HuH-7.5 (cell line): ENCODE measurements at places on chromosomes 1 and 21.
A peak's percentile ranks its signal among the peaks of the same experiment; 100 is the strongest.

DNA sequence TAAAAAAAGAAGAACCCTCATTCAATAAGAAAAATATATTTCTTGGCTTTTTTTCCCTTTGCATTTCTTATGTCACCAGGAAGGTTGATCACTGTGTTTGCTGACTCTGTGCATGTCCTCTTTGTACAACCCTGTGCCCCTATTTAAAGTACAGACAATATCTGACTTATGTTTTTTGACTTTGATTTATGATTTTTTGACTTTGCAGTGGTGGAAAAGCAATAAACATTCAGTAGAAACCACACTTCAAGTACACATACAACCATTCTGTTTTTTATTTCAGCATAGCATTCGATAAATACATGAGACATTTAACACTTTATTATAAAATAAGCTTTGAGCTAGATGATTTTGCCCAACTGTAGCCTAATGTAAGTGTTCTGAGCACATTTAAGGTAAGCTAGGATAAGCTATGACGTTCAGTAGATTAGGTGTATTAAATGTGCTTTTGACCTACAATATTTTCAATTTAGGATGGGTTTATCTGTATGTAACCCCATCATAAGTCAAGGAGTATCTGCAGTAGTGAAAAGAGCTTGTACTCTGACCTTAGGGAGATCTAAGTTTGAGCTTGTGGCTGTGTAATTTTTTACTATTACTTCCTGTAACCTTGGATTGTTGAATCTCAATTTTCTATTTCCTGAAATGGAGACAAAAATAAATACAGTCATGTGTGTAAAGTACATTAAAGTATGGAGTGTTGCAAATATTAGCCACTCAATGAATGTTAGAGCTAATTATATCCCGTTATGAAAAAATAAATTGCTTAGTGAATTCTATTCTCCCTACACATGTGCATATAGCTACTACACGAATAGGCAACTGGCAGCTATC, 1.2 kb downstream of the RNASEL start:
- no peak for DNase-seq

- no peak for DNase-seq
Measured at GRCh38 chr21:15671188-15671587, 58.6 kb upstream of the USP25 start.

DNA sequence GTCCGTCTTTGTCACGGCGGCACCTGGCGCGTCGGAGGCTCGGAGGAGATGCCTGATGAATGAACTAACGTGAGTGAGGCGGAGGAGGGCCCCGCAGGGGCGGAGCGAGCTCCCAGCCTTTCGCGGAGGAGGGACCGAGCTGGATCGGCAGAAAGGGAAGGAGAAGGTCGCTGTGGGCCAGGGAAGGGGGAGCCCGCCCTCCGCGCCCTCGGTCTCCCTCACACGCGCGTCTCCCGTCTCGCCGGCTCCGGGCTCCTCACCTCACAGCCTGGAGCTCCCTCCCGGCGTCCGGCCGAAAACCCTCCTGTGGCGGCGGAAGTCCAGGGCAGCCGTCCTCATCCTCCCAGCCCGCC, 519 bp downstream of the ZNF496 start:
- peak; percentile 94 for DNase-seq

- no peak for DNase-seq
Measured at GRCh38 chr1:216205176-216205575, 218.1 kb downstream of the USH2A start.

DNA sequence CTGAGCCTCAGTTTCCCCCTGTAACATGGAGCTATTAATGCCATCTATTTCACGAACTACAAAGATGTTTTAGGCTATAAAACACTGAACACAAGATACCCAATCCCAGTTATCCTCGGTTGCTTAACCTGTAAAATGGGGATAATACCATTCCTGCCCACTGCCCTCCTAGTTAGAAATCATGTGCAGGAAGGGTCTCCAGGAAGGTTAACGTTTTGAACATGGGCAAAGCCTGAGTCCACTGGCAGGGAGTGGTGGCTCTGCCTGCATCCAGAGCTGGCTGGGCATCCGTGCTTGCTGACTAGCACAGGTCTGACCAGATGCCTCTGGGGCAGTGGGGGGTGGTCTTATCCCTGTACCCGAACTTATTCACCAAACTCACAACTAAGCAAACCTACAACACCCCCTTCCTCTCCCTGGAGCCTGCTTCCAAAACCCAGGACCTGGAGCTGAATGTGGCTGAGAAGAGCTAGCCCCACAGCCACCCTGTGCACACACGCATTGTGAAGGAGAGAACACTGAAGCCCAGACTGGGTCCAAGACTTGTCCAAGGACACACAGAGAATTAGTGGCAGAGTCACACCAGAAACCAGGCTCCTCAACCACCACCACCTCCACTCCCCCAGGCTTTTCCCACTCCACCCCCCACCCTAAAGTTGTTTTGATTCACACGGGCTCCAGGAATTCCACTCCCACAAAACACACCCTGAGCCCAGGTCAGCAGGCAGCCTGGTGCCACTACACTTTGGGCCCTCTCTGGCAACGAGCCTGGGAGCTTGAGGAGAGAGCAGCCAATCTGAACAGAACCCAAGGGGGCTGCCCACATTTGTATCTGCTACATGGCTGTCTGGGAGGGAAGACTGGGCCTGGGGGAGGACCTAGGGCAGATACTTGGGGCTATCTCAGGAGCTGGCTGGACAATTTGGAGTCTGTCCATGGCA, 1.6 kb downstream of the E2F2 start:
- DNase-seq, result no peak

- no peak for DNase-seq
Measured at GRCh38 chr1:212970085-212970484, 19.7 kb downstream of the VASH2 start.

GRCh38 chr1:40872276-40872675, 10.1 kb upstream of the CITED4 start:
- DNase-seq, result no peak

- DNase-seq, result no peak
Measured at GRCh38 chr1:213330281-213330680, 279.2 kb downstream of the RPS6KC1 start.

GRCh38 chr1:244628789-244629188, 24.1 kb upstream of the DESI2 start:
- DNase-seq, result no peak

DNA sequence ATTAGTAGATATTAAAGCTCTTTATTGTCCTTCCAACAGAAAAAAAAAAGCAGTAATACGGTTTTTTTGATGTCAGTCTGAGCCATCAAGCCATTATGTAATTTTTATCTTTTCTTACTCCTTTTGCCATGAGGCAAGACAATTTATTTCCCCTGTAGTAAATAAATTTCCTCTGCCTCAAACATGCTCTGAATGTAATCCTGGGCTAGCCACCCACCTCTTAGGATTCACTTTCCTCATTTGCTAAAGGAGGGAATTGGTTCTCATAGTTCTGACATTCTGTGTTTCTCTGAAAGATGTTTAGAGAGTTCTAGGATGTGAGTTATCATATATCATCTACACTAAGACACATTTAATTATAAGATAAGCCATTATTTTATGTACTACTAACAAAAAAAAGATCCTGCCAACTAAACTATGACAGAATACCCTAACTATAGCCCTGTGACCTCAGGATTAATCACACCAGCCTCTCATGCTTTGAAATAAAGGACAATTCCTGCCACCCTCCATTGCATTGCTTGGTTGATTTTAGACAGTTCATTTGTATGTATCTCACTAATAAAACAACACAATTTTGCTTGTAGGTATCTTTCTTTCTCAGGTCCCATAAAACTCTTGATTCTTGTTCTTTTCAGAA, 34.0 kb upstream of the RAP1A start:
- DNase-seq, result no peak

GRCh38 chr1:54502342-54502741, 45.7 kb upstream of the ACOT11 start:
- no peak for DNase-seq

DNA sequence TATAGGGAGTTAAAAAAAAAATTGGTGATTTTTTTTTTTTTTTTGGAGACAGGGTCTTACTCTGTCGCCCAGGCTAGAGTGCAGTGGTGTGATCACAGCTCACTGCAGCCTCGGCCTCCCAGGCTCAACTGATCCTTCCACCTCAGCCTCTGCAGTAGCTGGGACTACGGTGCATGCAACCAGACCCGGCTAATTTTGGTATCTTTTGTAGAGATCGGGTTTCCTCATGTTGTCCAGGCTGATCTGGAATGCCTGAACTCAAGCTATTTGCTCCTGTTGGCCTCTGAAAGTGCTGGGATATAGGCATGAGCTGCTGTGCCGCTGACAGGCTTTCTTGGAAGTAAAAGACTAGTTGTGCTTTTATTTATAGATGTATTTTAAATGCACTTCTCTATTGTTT, 3.0 kb downstream of the CDC42 start:
- DNase-seq, result no peak

GRCh38 chr1:153951801-153952200, 5.3 kb upstream of the DENND4B start:
- DNase-seq, result no peak

DNA sequence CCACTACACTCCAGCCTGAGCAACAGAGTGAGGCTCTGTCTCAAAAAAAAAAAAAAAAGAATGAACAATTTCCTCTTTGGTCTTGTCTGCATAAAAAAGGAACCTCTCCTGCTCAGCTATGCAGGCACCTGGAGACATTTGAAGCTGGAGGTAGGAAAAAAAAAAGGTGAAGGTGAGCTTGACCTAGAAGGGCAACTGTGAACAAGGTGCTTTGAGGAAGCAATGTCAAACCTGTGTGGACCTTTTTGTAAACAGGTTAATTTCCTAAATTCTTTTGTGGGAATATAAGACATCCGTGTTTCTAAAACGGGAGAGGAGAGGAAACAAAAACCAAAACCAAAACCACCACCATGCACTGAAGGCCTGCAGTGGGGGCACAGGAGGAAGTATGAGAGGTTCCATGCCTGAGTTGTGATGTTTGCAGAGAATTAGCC, 77.5 kb downstream of the SLC45A1 start:
- no peak for DNase-seq

DNA sequence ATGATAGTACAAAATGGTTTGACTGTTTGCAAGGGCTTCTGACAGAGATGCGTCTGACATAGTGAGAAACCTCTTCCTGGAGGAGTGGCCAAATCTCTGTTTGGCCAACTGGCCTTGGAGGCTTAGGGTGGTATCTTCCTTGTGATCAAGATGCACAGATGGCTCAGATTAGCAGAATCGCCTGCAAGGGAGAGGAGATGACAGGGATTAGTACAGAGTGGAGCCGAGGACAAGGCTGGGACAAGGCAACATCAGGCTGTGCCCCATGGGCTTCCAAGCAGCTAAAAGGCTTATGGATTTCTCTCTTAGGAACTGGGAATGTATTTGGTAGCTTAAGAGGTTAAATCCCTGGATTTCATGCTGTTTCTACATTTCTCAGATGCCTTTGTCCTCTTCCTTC, 379.1 kb downstream of the SIPA1L2 start:
- DNase-seq, result no peak

- no peak for DNase-seq
Measured at GRCh38 chr21:46441961-46442498, 16.7 kb upstream of the DIP2A start.

- DNase-seq, result no peak
Measured at GRCh38 chr1:3151456-3151855, 82.5 kb downstream of the PRDM16 start.

- DNase-seq, result no peak
Measured at GRCh38 chr1:46483589-46483988, 6.0 kb upstream of the DMBX1 start.

DNA sequence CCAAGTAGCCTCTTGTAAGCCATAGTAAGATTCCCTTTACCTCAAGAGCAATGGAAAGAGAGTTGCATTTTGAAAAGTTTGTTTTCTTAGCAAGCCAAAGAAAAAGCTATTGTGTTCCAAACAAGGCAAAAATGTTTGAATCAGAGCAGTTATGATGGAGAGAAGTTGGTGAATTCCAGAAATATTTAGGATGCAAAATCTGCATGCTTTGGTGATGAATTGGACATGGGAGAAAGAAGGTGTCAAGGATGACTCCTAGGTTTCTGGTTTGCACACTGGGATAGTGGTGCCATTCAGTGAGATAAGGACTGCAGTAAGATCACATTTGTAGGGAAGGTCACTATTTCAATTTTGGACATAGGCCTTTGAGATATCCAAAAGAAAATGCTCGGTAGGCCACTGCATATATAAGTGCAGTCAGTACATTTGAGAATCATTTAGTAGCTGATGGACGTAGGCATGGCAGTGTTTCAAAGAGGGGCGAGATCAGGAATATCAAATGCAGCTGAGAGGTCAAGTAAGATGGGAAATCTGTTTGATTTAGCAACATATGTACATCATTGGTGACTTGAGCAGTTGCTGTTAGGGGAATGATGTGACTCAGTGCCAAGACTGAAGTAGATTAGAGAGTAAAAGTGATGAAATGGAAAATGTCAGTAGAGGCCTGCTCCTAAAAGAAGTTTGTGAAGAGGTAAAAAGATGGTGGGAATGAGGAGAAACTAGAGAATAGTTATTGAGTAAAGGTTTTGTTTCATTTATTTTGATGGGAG, 33.9 kb upstream of the GPR25 start:
- no peak for DNase-seq

- no peak for DNase-seq
Measured at GRCh38 chr1:51986718-51987117, 3.8 kb downstream of the RAB3B start.

DNA sequence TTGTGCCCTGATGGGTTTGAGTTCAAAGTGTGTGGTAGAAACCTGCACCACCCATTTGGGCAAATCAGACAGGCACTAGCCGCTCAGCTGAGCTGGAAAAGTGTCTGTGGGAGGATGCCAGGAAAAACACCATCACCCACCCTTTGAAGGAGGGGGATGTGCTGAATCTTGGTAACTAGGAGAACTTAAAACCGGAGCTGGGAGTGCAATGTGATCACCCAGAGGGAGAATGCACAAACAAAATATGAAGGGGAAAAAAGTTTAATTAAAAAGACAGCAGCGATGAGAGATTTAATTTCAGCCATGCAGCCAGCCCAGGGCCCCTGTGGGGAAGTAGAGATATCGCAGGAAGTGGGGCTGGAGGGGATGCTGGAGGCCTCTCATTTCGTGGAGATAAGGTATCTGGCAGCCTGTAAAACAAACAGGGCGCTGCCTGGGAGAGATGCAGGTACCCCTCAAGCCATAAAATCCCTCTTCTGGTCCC, 86.8 kb upstream of the BCAR3 start:
- peak; percentile 52 for DNase-seq

- DNase-seq, result no peak
Measured at GRCh38 chr1:244165021-244165420, 113.9 kb downstream of the ZBTB18 start.

DNA sequence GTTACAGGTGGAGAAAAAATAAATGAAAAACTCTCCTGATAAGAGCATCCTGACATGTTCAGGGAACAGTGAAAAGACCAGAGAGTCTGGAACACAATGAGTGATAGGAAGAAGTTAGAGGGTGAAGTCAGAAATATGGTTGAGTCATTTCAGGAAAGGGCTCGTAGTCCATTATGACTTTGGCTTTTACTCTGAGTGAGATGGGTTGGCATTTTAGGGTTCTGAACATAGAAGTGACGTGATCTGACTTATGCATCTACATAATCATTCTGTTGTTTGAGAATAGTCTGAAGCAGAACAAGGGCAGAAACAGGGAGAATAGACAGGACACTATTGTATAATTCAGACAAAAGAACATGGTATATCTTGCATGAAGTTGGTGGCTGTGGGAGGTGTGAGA, 5.8 kb downstream of the HMCN1 start:
- DNase-seq, result no peak

- no peak for DNase-seq
Measured at GRCh38 chr1:81617308-81617967, 183.3 kb upstream of the ADGRL2 start.

- no peak for DNase-seq
Measured at GRCh38 chr21:17003258-17003615, 509.6 kb upstream of the CXADR start.
